Activated CD4-positive, alpha-beta T cell treated with anti-CD3 and anti-CD28 coated beads, Interleukin-10, Interleukin-2, amounts not matched to agents 100 ng/mL and 50 ng/mL, durations not matched to agents 16 hours and 8 hours (primary cell): ENCODE measurements at places on chromosomes 16 and 17.

DNA sequence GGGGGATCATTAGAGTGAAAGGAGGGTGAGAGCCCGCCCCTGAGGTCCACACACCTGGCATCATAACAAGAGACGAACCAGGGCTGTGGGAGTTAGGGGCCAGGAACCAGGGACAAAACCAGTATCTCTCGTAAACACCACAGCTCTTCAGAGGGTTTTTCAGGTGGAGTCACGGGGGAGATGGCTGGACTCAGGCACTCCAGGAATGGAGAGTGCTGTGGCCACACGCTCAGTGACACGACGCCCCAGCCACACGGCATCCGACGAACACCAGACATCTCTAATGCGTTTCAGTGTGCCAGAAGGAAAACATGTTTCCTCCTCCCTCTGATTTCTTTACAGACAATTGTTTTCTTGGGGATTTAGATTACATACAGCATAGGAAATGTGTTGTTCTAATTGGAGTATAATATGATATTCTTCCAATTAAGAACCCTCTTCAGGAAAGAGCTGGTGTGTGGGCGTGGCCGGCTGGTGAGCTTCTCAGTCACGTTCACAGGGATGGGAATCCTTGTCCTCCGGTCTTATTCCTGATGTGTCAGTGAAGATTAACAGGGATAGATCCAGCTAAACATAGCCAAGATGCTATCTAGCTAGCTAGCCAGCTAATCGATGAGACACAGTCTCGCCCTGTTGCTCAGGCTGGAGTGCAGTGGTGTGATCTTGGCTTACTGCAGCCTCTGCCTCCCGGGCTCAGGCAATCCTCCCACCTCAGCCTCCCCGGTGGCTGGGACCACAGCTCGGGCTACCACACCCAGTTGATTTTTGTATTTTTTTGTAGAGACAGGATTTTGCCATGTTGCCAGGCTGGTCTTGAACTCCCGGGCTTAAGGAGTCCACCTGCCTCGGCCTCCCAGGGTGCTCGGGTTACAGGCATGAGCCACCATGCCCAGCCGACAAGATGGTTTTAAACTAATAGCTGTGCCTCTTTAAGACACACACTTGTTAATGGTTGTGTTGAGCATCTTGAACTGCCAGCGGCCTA is 98.6 kb downstream of the BANP start:
- no peak for DNase-seq

GRCh38 chr17:72354071-72354470 is 233.3 kb downstream of the SOX9 start:
- DNase-seq, result no peak

GRCh38 chr17:7838090-7839075 is 4.4 kb downstream of the KDM6B start:
- peak; percentile 55 for DNase-seq

- DNase-seq, result no peak
These were observed 2.2 kb downstream of the CIBAR2 start for GRCh38 chr16:85110105-85110504.

GRCh38 chr16:5922686-5923085 is 825.1 kb upstream of the EEF2KMT start:
- no peak for DNase-seq

GRCh38 chr17:34171245-34171818 is 83.8 kb upstream of the CCL2 start:
- peak; percentile 71 for DNase-seq

GRCh38 chr17:78044280-78044835 is 84.2 kb downstream of the TMC6 start:
- no peak for DNase-seq

- DNase-seq, result no peak
These were observed 209.9 kb downstream of the ZFHX3 start for GRCh38 chr16:72837846-72838585.

DNA sequence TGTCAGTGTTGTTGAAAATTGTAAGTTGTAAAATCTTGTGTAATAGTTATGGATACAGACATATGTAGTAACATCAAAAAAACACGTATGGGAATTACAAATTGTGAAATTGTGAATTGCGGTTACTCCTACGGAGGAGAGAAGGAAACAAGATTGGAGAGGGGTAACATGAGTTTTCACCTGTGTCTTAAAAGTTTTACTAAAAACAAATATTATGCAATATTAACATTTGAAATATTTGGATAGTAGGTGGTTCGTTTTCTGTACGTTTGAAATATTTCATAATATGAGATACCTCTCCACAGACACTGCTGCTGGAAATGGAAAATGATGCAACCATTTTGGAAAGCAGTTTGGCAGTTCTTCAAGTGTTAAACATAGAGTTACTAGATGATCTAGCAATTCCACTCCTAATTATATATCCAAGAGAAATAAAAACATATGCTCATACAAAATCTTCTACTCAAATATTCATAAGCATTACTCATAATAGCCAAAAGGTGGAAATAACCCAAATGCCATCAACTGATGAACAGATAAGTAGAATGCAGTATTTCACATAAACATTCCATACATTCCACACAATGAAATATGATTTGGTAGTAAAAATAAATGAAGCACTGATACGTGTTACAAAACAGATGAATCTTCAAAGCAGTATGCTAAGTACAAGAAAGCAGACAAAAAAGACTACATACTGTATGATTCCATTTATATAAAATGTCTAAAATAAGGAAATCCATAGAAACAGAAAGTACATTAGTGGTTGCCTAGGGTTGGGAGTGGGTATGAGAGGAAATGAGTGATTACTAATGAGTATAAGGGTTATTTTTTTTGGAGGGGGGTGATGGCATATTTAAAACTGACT is 40.7 kb upstream of the ABCA10 start:
- no peak for DNase-seq

DNA sequence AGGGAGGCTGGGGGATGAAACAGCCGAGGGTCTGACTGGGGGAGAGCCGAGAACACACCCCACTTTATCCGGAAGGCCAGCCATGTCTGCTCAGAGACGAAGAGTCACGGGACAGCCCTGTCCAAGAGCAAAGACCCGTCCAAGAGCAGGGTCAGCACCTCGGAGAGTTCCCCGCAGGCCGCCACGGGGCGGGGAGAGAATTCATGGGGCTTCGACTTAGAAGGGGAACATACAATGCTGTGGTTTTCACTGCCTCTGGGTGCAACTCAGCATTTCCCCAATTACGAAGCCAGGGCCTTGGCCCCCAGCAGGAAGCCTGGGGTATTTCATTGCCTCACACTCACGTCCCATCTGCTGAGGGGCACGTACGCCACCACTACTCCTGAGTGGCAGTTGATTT is 59.3 kb downstream of the JPH3 start:
- DNase-seq, result peak; percentile 35

DNA sequence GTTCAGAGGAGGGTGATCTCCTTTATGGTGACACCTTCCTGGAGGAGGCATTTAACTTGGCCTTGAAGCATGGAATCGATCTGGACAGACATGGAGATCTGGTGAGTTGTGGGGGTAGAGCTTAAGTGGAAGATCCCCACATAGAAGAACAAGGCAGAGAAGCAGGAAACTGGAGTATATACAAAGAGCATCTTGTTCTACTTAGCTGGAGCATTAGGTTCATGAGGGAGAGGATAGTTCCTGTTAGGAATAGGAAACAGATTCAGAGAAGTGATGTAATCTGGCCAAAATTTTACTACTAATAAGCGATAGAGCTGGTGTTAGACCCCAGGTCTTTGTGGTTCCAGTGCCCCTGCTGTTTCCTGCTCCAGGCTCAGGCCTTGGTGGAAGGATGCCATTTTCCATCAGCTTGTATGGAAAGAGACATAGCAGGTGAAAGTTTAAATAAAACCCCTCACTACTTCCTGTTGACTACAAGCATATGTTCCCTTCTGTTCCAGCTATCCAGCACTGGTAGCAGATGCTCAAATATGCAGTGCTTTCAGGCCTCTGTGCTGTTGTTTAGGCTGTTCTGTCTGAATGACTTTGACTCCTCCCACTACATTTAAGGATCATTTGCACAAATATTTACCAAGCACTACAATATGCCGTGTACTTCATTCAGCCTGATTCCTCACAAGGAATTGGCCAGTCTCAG is 9.4 kb downstream of the RPAIN start:
- no peak for DNase-seq

DNA sequence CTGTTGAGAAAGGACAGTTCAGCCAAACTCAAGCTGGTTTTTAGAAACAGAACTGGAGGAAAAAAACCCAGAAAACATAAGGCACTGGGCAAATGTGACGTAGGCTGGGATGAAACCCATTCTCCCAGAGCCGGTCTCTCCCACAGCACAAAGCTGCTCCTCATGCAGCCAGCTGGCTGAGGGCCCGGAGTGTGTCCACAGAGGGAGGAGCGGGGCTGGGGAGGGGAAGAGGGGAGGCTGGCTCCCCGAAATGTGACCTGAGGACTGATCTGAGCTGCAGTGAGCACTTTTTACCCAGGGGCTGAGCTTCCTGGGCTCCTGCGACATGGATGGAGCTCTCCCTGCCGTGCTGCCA is 20.8 kb downstream of the FOXF1 start:
- no peak for DNase-seq

GRCh38 chr16:78654929-78655328 is 555.5 kb downstream of the WWOX start:
- DNase-seq, result no peak

GRCh38 chr17:28726226-28726626 is at the start of gene TLCD1:
Gene TLCD1 (minus strand): TSS chr17:28726233. CDS start chr17:28726097, 136 bp downstream.
- peak; percentile 82 for DNase-seq

DNA sequence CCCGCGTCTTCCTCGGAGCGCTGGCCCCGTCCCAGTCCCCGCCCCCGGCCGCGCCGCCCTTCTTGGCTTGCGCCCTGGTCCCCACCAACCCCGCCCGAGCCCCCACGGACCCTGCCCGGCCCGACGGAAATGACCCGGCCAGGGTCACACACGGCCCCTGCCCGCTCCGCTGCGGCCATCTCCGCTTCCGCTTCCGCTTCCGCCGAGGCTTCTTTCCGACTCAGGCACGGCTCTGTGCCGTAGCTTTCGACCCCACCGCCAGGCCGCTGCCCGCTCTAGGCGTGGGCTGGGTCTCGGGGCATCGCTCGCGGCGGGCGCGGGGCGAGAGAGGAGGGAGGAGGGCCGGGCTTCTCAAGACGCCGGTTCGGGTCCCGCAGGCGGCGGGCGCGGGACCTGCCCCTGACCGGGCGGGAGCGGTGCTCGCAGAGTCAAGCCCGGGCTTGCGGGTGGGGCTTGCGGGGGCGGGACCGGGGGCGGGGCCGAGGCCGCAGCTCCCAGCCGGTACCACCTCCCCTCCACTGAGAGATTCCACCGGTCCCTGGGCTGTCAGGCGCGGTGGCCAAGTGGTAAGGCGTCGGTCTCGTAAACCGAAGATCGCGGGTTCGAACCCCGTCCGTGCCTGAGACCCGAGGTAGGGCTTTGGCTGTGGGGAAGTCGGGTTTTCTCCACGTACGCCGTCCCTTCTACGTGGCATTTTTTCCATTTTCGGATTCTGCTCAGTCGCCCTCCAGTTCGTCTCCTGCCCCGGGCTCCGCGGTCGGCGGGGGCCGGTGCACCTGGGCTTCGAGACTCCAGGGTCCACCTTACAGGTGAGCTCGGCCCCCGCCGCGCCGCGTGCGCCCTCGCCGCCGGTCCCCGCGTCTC is 158.3 kb downstream of the RAB11FIP4 start:
- peak; percentile 95 for DNase-seq

GRCh38 chr16:52383640-52384292 is 163.2 kb downstream of the TOX3 start:
- no peak for DNase-seq

GRCh38 chr17:56774650-56775049 is 59.1 kb downstream of the C17orf67 start:
- DNase-seq, result no peak

DNA sequence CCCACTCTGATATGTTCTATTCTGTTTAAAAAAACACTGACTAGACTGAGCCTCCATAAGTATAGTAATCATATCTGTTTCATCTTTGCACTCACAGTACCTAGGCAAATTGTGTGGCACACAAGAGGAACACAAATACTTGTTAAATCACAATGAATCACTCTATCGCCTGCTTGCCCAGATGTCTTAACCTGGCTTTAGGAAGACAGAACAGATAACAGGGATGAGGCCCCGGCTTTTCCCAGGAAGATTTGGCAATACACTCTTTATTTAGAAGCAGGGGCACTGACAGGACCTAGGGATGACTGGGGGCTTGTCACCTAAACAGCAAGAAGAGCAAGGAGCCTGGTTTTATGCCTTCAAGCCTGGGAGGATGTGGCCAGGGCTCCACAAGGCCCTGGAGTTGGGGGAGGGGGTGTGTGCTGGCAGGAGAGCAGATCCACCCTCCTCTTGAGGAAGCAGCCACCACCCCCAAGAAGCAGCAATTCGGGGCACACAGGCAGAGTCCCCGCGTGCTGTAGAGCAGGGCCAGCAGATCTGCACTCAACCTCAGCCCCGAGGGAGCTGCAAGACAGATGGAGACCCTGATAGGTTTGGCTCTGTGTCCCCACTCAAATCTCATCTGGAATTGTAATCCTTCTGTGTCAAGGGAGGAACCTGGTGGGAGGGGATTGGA is 41.0 kb upstream of the KSR1 start:
- DNase-seq, result no peak

GRCh38 chr16:24972608-24973220 is 42.5 kb downstream of the ARHGAP17 start:
- DNase-seq, result peak; percentile 25

DNA sequence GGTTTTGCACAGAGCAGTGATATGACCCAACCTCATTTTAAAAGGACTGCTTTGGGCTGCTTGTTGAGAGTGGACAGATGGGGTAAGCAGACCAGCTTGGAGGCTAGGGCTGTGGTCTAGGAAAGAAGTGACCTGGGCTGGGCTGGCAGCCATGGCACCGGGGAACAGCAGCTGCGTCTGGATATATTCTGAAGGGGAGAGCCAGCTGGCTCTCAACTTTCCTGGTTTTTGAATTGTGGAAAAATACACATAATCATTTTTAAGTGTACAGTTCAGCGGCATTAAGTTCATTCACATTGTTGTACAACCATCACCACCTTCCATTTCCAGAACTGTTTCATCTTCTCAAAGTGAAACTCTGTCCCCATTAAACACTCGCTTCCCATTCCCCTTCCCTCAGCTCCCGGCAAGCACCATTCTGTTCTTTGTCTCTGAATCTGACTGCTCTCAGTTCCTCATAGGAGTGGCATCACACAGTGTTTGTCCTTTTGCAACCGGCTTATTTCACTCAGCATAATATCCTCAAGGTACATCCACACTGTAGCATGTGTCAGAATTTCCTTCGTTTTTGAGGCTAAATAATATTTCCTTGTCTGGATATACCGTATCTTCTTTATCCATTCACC is 113.2 kb downstream of the SPECC1 start:
- no peak for DNase-seq

DNA sequence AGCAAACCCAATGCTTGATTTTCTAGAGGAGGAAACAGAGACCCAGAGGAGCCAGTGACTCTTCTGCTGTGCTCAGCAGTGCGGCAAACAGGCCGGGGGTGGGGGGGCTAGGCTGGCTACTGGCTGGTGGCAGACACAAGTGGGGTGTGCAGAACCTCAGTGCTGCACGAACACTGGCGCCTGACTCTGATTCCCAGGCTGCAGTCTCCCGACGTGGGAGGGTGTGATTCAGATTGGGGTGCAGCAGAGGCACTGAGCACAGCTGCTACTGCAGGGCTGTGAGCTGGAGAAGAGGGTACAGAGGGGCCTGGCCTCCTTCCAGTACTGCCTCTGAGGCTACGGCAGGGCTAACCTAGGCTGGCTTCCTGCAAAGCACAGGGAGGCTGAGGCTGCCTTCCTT is 8.1 kb downstream of the RPL19 start:
- no peak for DNase-seq

- DNase-seq, result peak; percentile 89
These were observed 53.4 kb downstream of the MEOX1 start for GRCh38 chr17:43608313-43608712.
